ENCODE measurements at places on chromosomes 16 and 17.

DNA sequence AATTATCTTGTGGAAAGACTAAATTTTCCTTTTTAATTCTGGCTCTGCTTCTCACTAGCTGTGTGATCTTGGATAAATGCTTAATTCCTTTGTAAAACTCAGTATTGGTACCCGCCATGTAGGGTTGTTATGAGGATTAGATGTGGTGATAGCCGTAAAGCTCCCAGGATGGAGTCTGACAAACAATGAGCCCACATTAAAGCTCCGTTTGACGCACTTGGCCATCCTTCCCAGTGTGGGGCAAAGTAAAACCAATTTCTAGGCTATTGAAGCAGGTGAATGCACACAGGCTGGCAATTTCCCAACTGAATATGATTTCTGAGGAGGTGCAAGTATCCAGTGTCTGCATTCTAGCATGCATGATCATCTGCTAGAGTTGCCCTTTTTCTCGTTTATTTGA, 123.6 kb downstream of the MRTFB start:
- peak; percentile 22 for DNase-seq

DNA sequence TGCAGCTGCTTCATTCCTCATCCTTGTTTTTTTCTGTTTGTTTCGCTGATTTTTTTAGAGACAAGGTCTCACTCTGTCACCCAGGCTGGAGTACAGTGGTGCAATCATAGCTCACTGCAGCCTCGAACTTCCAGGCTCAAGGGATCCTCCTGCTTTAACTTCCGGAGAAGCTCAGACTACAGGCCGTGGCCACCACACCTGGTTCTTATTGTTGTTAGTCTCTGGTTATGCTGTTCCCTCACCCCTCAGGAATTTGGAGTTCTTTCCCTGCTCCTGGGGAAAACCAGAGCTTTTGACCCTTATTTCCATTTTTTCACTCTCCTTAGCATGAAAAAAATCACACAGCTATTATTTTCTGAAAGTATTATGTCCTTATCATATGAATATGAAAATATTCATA, 1.8 kb downstream of the ODF4 start:
- no peak for DNase-seq

DNA sequence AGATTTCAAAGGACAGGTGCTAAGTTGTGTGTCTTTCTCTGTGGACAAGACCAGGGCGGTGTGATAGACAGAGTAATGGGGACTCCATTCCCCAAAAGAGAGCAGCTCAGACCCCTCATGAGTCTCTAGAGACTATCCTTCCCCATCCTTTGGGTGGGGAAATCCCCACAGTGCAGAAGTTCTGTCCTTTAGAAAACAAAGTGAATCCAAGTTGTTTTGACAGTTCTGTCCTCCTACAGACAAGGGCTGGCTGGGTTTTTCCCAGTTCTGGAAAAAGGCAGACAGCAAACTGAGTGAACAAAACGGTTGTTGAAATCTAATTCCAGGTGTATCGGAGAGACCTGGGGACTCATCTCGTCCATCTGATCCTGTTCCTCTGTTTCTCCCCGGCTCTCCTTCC, 11.0 kb upstream of the HAS3 start:
- DNase-seq = no peak

- DNase-seq = peak; percentile 7
Measured at GRCh38 chr16:3458852-3459361, 15.4 kb downstream of the NAA60 start.

DNA sequence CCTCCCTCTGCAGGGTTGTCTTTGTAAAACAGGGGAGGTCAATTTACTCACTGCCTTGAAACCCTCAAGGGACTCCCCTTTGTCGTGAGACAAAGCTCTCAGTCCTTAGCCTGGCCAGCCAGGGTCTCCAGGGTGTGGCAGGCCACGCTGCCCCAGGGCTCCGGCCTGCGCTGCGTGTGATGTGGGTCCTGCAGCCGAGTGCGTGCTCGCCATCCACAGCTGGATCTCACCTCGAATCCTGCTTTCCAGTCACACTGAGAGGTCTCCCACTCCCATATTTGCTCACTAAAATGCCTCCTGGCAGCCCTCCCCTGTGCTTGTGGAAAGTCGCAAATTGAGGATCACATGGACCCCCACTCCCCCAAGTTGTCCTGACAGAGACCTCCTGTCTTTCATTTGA, 10.0 kb upstream of the CLEC18C start:
- no peak for DNase-seq

DNA sequence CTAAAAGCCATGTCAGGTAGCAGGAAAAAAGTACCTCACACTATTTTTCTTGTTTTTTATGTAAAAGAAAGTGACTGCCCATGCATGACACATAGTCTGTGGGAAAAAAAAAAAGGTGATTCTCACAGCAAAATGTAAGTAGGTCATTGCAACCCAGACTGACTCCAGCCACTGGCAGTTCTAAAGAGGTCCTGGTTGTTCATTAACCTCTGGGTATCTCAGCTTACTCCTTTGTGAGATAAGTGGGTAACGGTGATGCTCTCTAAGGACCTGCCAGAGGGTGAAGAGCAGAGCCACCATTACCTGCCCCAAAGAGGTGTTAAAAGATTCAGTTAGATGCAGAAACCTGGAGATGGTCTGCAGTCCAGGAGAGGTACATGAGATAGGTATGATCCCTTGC, 531.9 kb downstream of the GRIN2A start:
- no peak for DNase-seq

DNA sequence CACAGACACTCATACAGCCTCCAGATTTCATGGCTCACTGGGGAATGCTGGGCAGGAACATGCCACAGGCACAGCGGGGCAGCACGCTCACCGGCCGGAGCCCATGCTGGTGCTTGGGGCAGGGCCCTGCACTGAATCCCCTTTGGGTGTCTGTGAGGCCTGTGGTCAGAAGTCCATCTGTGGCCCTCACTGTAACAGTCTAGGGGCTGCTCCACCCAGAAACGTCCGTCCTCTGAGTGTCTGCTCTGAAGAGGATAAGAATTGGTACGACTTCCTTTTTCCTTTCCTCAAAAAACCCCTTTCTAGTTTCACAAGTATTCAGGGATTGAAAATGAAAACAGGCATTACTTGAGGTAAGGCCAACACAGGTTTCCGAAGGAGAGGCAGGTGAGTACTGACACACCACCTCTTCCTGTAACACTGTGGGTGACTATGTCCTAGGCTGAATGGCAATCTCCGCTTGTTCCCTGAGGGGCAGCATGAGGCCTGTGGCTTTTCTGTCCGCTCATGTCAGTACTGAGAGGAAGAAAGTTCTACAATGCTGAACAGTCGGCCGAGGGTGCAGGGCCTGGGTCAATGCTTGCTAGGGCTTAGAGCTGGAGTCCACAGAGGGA, 42.5 kb downstream of the TMEM11 start:
- DNase-seq = no peak

DNA sequence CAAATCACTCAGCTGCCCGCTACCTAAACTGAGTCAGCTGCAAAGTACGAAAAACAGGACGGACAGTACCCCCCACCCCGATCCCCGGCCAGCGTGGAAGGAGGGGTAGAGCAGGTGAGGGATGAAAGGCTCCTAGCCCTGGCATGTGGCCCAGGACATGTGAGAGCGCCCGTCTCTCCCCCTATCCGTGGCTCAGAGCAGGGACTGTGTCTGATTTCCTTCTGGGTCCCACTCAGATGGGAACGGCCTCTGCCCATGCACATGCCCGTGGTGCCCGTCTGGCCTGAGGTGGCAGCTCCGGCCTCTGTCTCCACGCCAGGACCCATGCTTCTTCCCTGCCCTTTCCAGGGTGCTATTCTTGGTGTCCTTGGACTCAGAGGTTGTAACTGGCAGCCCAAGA, 30.2 kb upstream of the RASD1 start:
- no peak for DNase-seq

DNA sequence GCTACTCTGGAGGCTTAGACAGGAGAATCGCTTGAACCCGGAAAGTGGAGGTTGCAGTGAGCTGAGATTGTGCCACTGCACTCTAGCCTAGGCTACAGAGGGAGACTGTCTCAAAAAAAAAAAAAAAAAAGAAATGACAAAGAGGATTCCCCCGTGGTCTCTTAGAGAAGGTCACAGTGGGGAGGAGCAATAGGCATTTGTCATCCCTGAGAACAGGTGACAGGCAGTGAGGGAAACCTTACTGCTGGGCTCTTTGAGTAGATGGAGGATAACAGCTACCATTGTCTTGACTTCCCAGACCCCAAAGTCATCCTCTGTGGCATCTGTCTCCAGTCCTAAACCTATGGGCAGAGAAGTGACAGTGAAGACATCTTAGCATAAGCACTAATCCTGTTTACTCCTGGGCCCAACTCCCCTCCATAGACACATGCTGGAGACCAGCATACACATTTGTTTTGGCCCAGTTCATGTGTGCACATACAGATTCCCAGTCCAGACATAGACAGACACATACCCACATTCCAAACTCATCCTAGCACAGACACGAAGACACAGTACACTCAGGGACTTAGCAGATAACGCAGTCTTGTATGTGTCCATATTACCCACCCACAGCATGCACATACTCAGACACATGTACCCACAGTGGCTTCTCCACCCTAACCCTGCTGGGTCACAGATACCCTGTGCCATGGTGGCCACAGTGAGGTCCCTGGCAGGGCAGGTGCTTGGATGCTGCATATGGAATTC, 2.7 kb downstream of the ESRP2 start:
- no peak for DNase-seq

DNA sequence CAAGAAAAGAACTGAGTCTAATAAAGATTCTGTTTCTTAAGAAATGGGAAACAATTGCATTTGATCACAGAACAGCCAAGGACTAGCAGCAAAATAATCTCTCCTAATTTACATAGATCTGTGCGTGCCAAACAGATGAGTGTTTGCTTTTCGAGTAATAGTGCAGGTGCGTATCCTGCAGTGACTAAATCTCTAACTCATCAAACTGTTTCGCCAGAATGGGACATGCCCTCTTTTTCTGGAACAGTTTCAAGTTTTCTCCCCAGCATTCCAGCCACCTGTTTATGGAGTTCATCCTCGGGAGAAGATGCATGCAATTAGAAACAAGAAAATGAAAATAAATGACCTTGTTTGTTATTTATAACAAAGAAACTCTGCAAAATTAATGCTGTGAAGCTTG, 5.7 kb upstream of the TOX3 start:
- DNase-seq = no peak

- no peak for DNase-seq
Measured at GRCh38 chr16:24163935-24164334, 92.2 kb upstream of the CACNG3 start.

DNA sequence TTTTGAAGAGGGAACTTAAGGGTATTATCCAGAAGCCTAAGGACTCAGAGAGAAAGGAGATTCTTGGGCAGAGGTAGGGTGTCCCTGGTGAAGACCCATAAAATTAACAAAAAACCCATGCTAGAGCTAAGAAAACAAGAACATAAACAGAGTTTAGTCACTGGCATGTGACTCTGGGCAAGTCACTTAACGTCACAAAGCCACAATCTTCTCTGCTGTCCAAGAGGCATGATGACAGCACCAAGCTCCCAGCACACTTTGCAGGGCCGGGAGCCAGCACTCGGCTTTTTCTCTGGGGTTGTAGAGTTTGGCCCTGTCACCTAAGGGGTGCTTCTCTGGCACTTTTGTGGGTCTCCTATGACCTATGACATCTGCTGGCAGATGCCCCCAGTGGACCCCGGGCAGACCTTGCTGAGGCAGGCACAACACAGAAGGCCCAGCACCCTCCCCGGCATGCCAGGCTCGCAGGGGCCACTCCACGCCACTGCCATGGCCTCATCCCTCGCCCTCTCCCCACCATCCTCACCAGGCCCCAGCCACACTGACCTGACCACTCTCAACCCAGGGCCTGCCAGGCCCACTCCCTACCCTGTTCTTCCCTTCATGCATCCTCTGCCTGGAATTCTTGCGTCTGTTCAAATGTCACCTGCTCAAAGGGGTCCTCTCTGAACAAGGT, 69.8 kb downstream of the DYNLRB2 start:
- no peak for DNase-seq

DNA sequence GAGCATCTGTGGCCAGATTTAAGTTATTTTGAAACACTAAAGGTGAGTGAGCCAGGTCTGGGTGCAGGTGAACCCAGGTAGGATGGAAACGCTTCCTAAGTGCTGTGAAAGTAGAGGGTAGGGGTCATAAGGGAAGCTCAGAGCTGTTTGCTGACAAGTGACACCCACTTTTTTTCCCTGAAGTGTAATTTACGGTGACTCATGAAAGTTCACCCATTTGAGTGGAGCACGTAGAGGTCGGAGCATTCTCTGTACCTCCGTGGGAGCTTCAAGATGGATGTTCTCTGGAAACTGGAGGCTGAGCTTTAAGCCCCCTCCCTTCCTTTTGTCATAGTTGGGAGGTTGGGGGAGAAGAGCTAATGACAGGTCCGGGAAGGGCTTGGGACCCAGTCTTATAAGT, 44.3 kb downstream of the MPRIP start:
- no peak for DNase-seq

DNA sequence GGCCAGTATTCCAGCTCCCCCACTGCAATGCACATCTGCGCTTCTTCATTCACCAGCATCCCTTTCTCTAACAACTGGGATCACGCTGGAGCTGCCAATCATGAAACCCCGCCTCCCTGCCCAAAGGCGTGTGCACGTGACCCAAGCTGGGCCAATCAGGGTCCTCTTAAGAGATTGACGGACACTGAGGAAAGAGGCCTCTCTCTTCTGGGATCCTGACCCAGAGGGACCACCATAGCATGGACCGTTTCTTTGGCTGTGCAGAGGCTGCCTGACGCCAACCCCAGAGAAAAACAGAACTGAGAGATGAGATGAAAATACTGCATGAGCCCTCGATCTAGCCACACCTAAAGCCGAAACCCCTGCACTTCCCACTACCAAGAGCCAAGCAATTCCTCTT, 32.0 kb downstream of the COTL1 start:
- no peak for DNase-seq

DNA sequence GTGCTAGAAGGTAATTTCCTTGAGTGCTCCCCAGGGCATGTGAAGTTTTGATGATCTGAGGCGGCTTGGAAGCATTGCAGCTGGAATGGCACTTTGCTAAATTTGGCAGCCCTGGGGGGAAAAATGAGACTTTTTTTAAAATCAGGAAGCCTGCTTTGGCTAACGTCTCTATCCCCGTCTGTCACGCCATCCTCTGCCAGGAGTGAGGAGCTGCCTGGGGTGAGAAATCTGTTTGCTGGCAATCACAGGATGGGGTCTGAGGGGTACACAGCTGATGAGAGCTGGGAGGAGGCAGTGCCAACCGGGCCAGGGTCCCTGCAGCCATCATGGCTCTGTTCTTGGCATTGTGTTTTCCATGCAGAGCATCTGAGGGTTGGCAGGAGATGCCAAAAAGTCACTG, 2.0 kb downstream of the ABCC12 start:
- DNase-seq = no peak

All from CD8-positive, alpha-beta memory T cell (primary cell).